Suppressor macrophage treated with lipopolysaccharide for 4 hours (primary cell): ENCODE measurements at places on chromosomes 5 and 9.

DNA sequence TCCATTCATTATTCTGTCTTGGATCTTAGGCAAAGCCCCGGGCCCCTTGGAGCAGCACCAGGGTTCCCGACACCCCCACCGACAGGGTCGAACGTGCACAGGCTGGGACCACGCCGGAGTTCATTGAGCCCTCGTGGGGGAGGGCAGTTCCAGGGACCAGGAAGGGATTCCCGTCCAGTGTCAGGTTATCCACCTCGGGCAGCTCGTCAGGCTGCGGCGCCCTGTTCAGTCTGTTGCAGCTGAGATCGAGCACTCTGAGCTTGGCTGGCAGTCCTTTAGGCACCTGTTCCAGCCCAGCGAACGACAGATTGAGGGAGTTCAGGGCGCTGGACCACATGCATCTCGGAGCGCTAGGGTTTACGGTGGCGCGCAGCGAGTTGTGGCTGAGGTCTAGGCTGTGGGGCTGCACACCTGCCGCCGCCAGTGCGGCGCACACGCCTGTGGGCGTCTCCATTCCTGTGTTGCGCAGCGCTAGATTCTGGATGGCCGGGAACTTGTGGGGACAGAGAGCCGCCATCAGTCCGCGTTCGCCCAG is 1.1 kb downstream of the CD14 start:
- DNase-seq, result no peak

DNA sequence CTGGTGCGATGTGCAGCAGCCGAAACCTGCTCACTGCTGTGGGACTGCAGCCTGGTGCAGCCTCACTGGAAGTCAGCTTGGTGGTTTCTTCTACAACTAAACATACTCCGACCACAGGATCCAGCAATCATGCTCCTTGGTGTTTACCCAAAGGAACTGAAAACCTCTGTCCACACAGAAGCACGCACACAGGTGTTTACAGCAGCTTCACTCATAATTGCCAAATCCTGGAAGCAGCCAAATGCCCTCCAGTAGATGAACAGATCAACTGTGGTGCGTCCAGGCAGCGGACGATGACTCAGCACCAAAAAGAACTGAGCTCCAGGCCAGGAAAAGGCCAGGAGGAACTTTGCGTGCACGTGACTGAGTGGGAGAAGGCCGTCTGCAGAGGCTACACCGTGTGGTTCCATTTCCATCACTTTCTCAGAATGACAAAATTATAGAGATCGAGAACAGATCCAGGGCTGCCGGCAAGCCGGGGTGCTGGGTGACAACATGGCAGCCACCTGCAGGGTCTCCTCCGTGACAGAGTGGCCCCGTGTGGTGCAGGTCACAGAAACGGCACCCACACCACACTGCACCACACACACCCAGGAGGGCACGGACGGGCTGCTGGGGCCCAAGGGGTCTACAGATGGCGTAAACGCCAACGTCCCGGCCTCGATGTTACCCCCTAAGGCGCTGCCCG is 23.1 kb upstream of the NSMF start:
- peak; percentile 83 for DNase-seq

DNA sequence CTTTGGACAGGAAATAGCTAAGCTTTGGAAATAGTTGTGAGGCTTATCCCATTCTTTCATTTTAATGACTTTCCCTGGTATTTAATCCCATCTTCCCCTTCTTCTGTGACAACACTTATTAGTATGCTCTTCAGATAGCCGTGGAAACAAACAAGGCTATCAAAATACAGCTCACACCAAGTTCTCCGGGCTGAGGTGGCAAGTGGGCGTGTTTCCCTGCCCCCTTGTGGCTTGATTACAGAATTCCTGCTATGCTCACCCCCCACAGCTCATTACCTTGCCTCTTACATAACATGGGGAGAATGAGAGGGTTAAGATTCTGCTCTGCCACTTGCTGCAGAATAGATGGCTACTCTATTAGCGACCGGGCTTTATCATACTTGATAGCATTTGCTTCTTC is 437.1 kb upstream of the TLE4 start:
- DNase-seq, result peak; percentile 1

DNA sequence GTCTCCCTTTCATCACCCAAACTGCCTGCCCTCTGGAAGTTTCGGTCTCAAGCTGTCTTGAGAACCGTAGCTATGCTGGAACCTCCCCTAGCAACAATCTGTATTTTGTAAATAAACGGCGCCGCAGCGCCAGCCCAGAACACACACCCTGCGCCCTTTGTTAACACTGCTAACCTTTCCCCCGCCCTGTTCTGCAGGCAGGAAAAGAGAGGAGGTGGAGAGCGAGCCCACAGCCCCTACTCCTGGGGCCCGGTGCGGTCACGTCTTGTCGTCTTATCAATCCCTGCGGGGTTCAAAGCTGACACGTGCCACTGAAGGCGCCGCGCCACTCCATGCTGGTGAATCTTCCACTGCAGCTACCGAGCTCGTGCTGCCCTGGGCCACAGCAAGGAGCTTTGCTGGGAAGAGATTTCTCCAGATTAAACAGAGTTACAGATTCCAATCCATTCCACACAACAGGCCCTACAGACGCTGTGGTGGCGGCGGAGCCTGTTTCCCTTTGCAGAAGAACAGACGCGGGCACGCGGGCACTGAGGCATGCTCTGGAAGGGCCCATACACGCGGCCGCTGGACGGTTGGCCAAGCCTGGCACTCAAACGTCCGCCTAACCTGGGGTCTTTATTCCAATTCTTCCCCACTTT is 25.3 kb downstream of the ZDHHC11B start:
- no peak for DNase-seq

- DNase-seq, result peak; percentile 64
Measured at GRCh38 chr9:37034305-37034937, 353 bp upstream of the PAX5 start.
